Esophagus squamous epithelium (tissue), 5 donors: ENCODE measurements at places on chromosomes 6 and 20.

DNA sequence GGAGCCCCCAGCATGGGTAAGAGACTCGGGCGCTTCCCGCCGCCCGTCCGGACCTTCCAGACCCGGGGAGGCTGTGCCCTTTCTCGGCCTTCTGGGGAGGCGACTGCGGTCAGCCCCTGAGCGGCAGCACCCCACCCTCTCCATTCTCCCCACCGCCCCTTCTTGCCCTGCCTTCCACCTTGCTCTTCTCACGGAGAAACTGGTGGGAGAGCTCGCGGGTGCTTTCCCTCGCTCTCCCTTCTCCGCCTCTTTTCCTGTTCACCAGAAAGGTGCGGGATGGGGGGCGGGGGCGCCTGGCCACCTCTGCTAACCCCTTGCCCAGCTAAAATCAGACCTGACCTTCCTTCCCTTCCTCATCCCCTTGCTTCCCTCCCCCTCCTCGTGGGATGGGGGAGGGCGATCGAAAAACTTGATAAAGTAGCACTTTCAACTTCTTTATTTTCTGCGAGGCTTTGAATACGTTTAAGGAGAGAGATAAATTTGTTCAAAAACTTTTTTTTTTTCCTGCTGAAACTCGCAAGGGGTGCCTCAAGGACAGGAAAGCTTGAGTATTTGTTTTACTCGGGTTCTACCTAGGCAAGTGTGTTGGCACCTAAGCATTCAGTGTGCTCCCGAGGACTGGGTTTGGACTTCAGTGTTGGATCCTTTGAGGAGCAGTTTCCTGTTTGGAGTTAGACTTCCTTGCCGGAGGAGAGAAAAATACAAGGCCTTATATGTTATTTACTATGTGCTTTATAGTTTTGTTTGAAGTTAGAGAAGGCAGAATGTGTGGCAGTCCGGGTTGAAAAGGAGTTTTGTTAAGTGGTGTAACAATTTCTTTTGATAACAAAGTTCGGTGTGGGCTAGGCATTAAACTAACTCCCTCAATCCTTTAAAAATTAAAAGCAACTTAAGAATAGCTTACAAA is 897 bp downstream of the CD2AP start:
- DNase-seq = no peak

GRCh38 chr6:64520050-64520449 is 884.4 kb downstream of the PHF3 start:
- no peak for DNase-seq

- no peak for DNase-seq
These were observed 46.1 kb downstream of the RAB44 start for GRCh38 chr6:36743538-36744303.

DNA sequence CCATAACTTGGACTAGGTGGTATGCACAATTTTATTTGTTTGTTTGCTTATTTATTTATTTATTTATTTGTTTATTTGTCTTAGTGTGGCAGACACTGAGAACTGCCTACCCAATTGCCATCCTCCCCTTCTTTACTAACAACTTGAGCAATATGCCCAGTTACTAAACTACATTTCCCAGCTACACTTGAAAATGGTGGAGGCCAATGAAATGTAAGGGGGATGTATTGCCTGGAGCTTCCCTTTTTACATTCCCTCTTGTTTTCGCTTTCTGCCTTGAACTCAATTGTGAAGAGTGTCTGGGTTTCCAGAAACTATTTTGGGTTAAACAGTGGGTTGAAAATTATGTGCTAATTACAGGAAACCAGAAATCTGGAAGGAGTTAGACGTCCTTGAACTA is 152.7 kb upstream of the FKBP1C start:
- no peak for DNase-seq

GRCh38 chr6:148873154-148873553 is 126.3 kb downstream of the UST start:
- no peak for DNase-seq

DNA sequence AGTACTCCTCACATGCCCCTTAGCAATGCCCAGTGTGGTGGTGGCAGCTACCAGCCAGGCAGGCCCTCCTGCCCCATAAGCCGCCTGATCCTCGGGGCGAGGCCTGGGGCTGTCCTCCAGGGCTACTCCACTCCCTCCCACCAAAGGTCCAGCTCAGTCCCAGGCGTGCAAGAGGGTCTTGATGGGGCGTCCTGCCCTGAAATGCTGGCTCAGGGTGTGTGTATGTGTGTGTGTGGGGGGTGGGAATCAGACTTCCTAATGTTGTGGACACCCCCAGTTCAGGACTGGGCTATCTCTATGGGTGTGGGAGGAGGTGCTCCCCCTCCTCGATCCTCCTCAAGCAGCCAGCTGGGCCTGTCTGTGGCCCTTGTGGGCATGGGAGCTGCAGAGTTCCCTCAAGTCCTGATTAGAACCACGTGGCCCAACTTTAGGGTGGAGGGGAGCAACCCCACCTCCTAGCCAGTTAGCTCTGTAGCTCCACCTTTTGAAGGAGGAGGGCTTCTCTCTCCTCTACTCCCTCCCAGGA is 7.5 kb downstream of the HSPA12B start:
- DNase-seq = no peak

GRCh38 chr6:156109713-156110112 is 654.1 kb upstream of the NOX3 start:
- DNase-seq = no peak

GRCh38 chr20:8912096-8912495 is 156.8 kb upstream of the PLCB4 start:
- DNase-seq = no peak

DNA sequence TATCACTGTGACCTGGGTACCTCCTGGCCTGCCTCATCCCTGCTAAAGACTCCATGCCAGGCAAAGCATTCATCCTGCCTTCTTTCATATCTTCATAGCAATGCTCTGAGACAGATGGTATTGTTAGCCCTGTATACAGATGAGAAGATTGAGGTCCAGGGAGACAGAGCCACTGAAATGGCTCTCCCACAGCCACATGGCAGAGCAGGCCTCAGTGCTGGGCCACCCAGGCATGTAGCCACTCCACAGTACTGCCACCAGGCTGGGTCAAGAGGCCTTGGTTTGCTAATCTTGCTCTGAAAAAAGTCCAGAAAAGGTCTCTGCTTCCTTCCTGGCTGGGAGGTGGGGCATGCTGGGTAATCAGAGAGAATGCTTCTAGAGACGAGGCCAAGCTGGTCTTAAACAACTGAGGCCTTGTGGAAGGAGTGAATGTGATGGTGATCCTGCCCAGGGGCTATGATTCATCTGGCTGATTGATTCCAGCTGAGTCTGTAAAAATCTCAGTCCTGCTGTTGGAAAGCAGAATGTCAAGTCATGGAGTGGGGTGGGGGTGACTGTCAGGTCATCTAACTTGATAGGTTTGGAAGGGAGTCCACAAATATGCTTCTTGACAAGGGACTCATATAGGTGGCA is 29.8 kb downstream of the HM13 start:
- DNase-seq = no peak

DNA sequence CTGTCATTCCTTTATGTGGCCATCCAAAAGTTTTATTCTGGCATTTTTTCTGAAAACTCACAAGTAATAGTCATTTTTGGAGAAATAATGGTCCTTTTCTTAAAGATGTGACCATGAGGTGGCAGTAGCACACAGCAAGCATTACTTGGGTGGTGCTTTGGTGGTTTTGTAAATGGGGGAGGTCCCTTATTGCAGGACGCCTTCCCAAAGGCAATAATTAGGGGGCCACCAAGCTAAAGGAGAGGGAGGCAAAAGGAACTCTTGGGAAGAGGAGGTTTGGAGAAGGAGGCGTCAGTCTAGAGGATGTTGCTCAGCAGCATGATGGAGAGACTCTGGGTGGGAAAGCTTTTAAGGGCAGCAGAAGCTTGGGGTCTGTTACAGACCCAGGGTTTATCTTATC is 422.6 kb upstream of the MMS22L start:
- no peak for DNase-seq

DNA sequence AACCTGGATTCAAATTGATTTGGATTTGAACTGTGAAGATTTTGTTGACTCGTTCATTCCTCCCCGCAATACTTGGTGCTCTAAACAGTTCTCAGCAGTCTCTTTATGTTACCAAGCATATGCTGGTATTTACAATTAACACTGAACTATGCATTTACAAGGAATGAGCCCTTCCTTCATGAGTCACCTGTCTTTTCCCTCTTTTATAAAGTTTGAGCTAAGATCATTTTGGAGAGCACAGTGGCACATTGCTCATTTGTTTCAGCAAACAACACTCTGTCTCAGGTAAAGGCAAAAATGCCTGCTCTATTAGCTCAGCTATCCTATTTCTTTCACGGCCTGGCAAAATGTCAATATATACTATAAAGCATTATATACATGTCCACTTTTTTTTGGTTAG is 285.4 kb downstream of the PHACTR1 start:
- DNase-seq = no peak

- no peak for DNase-seq
These were observed 12.1 kb upstream of the UBE2J1 start for GRCh38 chr6:89364586-89364985.

DNA sequence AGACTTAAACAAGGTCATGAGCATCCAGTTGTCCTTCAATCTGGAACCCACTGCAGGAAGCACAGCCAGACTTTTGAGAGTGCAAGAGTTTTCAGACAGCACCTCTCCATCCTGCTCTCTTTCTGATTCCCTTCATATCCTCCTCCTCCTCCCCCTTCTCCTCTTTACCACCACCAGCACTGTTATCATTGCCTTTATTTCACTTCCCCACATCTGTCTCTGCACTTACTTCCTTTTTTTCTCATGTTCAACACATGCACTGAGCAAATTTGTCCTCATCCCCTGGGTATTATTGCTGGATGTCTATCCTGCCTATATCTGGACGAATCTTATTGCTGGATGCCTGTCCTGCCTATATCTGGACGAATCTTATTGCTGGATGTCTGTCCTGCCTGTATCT is 554.8 kb downstream of the DHX35 start:
- DNase-seq = no peak

DNA sequence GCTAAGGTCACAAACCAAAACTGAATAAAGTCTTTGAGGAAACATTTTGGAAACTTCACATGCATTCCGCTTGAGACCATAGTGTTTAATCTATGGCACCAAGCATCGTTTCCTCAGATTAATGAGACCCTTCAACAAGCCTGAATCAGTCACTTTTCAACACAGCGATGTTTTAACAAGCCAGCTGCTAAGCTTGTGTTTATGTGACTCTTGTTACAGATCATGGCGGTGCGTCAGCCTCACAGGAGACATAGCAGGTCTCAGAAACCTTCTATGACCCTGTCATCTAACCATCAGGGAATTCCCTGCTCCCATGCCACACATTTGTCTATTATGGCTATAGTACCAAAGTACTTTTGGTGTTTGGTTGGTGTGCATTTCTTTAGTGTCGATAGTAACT is 57.2 kb downstream of the MTFR2 start:
- no peak for DNase-seq

- no peak for DNase-seq
These were observed 348.6 kb downstream of the CD109 start for GRCh38 chr6:74044417-74045096.

- DNase-seq = no peak
These were observed 26.5 kb downstream of the TM9SF4 start for GRCh38 chr20:32135983-32136515.

GRCh38 chr6:132287101-132287500 is 114.2 kb downstream of the MOXD1 start:
- DNase-seq = no peak

DNA sequence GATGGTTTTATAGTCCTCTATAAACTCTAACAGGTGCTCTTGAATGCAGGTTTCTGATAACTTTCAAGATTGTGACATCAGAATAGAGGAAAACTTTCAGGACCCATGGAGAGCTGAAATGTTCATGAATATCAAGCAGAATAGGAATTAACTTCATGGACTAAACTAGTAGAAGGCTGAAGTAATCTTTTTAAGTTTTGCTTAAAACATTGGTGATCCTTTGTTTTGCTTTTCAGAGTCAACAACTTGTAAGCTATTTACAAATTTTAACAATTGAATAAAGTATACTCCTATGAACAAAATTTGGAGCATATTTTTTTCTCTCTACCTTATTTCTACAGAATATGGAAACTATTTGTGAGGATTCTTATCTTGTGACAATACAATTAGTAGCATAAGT is 25.2 kb upstream of the GOPC start:
- DNase-seq = no peak

- no peak for DNase-seq
These were observed 90.9 kb downstream of the FOXO3 start for GRCh38 chr6:108651340-108652227.

DNA sequence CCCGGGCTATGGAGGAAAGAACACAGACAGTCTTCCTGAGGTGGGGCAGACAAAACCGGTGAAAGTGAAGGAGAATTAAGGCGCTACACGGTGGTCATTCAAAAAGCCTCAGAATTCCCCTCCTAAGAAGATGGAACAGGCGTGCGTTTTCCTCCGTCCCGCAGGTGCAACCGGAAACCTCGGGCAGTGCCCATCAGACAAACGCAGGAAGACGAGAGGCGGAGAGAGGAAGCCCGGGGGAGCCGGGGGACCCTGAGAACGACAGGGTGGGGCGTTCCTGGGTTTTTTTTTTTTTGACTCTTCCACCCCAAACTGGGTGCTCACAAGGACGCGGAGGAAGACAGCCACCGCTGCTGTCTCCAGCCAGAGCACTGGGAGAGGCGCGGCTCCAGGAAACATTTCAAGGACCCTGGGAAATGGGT is 25.4 kb downstream of the TTLL2 start:
- no peak for DNase-seq

- DNase-seq = no peak
These were observed 23.4 kb upstream of the SLCO4A1 start for GRCh38 chr20:62618611-62619529.
